ENCODE measurements at places on chromosomes 3 and 15.

GRCh38 chr15:31200735-31201151 lies 99.2 kb upstream of the TRPM1 start:
- DNase-seq: peak; percentile 56

DNA sequence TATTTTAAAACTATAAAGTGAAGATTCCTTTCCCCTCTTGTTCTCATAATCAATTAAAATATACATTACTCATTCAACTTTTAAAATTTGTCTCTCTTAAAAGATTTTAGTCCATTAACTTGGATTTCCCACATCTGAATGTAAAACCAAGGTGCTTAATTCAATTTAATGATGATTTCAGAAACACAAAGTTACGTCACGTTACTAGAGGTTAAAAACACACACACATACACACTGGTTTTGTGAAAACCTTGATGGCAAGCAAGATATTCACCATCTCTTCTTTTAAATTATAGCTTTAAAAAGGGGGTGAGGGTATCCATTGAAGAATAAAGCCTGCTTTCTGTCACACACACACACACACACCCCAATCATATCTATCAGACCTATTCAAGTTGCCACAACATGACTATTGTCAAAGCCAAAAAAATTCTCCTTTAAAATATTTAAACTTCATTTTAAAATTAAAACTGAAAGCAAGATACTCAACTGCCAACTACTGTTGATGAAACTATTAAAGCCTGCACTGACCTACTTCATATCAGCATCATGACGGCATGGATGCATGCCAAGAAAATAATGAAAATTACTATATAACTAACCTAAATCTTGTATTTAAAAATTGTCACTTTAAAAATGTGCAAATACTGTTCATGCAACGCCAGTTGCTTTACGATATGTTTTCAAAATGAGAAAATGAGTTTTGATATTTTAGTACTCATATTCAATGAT lies 2.1 kb downstream of the RFX7 start:
- no peak for DNase-seq

- no peak for DNase-seq
Observed at GRCh38 chr3:35992041-35992440, 352.7 kb downstream of the ARPP21 start.

DNA sequence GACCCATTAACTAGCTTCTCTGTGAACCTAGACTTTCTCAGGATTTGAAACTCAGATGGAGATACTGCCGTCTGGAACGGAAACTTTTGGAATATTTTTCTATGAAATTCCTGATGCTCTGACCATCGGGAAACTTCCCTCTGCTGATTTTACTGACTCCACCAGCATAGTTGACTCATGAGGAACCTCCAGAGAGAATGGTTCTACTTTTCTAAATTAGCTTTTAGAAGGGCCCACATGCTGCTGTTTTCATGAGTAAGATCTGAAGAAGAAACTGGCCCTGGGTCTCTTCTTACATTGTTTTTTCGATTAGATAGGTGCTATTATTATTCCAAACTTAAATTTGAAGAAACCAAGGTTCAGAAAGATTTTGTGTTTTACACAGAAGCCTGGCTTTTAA lies 326.3 kb upstream of the NR2E3 start:
- DNase-seq: no peak

GRCh38 chr3:109070211-109070610 lies 47.7 kb downstream of the MORC1 start:
- DNase-seq: no peak

- DNase-seq: no peak
Observed at GRCh38 chr3:119635719-119636118, 24.7 kb downstream of the POPDC2 start.

DNA sequence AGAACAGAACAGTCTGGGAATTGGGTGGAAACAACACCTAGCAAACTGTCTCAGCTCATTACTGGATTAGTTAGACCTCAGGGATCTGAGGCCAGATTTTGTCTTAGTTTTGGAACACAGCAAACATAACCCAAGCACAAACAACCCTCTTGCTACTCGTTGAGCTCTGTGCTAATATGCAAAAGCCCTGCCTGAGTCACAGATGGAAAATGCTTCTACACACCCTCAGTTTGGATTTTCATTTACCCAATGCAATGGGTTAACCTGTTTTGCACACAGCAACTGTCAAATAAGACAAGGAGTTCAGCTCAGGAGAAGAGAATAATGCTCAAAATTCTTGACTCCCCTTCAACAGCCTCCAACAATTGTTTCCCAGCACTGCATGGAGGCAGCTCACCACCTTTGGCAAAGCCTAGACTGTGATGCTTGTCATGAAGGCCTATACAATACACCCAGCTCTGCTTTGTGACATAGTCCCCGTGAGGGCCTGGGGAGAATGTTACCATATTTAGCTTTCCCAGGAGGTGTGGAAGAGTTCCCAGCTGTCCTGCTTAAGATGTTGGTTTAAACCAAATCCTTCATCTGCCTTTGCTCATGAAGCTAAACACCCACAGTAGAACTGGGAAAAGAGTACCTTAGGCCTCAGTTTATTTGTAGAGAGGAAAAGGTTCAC lies 68.9 kb upstream of the MNS1 start:
- no peak for DNase-seq

DNA sequence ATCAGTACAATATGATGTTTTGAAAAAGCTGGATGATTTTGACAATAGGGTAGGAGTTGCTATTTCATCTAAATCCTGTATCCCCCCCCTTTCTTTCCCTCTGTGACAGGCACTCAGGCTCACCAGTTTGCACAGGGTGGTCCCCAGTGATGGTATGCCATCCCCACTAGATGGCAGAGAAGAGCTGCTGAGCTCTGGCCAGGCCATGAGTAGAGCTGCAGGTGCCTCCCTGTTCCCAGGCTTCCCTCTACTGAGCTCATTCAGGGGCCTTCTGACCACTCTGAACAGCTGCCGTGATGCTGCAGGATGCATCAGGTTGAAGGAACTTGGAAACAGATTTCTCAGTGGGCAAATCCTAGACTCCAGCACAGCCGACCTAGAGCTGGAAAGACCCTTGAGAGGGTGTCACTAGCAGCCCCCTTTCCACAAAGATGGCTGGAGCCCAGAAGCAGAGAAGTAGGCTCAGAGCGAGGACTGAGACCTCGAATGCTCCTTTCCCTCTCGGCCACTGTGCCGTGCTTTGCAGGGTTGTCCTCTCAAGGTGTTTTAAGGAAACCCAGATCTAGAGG lies 45.1 kb downstream of the EFCAB12 start:
- DNase-seq: peak; percentile 48

DNA sequence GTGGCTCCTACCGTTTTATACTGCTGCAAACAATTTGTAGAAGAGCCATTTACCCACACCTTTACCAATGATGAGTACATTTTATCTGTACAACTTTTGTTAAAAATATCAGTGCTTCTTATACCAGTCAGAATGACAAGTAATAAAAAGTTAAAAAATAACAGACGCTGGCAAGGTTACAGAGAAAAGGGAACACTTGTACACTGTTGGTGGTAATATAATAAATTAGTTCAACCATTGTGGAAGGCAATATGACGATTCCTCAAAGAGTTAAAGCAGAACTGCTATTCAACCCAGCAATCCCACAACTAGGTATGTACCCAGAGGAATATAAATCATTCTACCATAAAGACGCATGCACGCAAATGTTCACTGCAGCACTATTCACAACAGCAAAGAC lies 51.9 kb downstream of the ARRDC4 start:
- no peak for DNase-seq

All from AG10803 (cell line).